Activated T-helper 1 cell treated with anti-CD3 and anti-CD28 coated beads, Interleukin-2, amount 50 U/mL, for 16 hours (primary cell): ENCODE measurements at places on chromosomes 16 and 17.

DNA sequence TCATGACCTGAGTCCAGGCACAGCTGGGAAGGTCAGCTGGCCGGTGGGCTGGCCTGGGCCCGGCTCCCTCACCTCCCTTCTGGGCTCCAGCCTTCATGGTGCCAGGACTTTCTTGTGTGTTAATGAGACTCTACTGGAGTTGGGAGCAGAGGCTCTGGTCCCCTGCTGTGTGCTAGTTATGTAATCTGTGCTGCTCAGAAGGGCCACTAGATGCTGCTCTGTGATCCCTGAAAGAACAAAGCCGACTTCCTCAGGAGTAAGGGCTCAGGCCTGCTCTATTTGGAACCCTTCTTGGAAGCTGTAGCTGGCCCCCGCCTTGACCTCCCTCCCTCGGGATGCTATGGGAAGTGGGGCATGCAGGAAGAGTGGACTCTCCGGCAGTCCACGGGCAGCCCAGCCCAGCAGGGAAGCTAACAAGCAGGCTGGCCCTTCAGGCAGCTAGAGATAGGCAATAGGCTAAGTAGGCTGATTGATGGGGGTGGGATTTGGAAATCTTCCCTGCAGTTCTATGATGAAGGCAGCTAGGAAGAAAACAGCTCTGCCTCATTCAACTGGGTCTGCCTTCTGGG, 3.3 kb upstream of the CDK5R1 start:
- no peak for DNase-seq

GRCh38 chr16:70749681-70750601, 51.0 kb downstream of the VAC14 start:
- DNase-seq: no peak

- DNase-seq: no peak
These were observed 14.6 kb downstream of the BCAR1 start for GRCh38 chr16:75236736-75237397.

DNA sequence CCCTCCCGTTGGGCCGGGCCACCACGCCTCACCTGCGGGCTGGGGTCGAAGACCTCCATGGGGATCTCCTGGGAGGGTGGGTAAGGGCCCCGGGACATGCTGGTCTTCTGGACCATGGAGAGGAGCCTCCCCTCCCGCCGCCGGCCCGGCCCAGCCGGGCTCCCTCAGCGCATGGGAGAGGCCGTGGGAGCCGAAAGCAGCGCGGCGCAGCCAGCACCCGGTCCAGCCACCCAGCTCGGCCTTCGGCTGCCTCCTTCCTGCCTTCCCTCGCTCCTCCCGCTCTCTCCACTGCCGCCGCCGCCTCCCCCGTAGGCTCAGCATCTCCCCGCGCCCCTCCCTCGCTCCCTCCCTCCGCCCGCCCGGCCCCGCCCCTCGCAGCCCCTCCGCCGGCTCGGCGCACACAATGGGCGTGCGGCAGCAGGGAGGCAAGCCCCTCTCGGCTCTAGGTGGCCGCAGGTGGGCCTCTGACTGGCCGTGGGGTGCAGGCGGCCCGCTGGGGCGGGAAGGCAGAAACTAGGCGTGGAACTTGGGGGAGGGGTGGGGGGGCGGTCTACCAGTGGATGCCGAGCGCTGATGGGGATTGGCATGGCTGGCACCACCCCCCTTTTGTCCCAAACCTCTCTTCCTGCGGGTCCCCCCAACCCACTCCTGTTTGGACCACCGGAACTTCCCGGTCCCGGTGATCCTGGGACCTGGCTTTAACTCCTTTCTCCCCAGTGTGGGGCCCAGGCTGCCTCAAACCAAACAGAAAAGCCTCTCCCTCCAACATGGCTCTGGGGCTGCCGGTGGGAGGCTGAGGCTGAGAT, at the start of gene CACNB1:
TSS of gene CACNB1 (minus strand) at position 290 of the 806 bp plus-strand sequence. CDS start at position 116, 174 bp downstream.
- peak; percentile 60 for DNase-seq

- DNase-seq: no peak
These were observed 2.4 kb downstream of the PFN1 start for GRCh38 chr17:4945944-4946280.

DNA sequence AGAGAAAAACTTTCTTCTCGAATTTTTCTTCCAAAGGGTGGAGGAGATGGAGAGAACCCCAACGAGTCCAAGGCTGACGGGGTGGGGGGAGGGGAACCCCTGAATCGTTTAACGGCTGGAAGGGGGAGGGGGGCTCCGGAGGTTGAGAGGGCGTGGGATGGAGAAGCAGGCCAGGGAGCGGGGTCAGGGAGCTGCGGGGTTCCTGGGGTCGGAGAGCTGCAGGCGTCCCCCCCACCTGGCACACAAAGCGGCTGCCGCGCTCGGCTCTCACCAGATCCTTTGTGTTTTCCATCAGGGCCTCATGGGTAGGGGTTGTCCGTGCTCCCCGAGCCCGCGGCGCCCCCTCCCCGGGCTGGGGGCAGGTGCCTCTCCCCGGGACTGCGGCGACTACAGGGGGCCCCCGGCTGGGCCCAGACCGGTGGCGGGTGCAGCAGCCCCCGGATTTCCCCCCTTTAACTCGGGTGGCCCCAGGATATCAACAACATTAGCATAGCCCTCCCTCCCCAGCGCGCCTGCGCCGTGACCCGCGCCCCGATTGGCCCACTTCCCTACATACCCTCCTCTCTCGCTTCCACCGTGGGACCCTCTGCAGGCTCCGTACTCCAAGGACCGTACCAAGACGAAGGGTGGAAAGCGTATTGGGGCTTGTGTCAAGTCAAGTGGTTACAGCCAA, at the start of gene MBTD1:
TSS of gene MBTD1 (minus strand) at position 486 of the 673 bp plus-strand sequence. CDS start 34,888 bp downstream, outside the sequence.
- peak; percentile 88 for DNase-seq

DNA sequence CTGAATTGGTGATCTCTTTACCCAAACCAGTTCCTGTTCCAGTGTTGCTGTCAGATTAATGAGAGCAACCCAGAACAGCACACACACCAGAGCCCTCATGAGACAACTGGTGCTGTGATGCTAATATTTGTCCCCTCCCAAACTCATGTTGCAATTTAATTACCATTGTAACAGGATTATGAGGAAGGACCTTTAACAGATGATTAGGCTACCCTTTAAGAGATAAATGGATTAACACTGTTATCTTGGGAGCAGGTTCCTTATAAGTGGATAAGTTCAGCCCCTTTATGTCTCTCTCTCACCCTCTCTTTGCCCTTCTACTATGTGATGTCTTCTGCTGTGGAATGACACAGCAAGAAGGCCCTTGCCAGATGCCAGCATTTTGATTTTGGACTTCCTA, 1.1 kb upstream of the CCDC182 start:
- no peak for DNase-seq

GRCh38 chr17:66375121-66375520, 72.7 kb downstream of the PRKCA start:
- no peak for DNase-seq

DNA sequence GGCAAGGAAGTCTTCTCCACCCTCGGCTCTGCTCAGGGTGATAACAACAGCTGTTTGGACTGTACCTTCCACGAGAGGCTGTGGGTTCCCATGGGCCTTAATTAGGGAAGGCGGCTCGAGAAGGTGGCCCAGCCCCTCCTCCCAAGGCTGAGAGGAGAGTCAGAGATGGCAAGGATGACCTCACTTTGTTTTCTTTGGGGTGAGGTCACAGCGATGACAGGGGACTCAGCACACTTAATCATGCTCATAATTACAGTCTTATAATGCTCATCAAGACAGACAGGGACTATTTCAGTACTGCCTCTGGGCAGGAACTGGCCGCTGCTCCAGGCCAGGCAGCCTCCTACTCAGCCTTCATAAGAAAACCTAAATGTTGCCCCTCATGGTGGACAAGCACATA, 19.7 kb downstream of the WFDC1 start:
- DNase-seq: no peak
